ENCODE measurements at places on chromosomes 3 and 15. TPM values are rescaled to one million over a fixed set of nuclear protein-coding genes. Genes with fewer than 3 reads are reported as not detected.

LMAN1L gene
- not detected for total RNA-seq

SPRED1 gene
- 56.4 TPM for total RNA-seq

SNRK gene
- 127 TPM for total RNA-seq

SHC4 gene
- total RNA-seq: 74.2 TPM

SHQ1 gene
- 16.2 TPM for total RNA-seq

SLC26A6 gene
- total RNA-seq: 17.1 TPM

AADACL2 gene
- not detected for total RNA-seq

EPB42 gene
- total RNA-seq: 4.5 TPM

GPR149 gene
- total RNA-seq: not detected

TXNRD3 gene
- total RNA-seq: 25.1 TPM

GNAT1 gene
- not detected for total RNA-seq

HRG gene
- not detected for total RNA-seq

SPATA12 gene
- total RNA-seq: not detected

GOLGA8T gene
- 1.5 TPM for total RNA-seq

DGKG gene
- 2.1 TPM for total RNA-seq

DPPA2 gene
- total RNA-seq: not detected

SLC38A3 gene
- total RNA-seq: 2.5 TPM

All from sciatic nerve (tissue), 2 donors.